ENCODE measurements at places on chromosomes 1 and 21.

GRCh38 chr1:223161321-223161720 is 18.3 kb upstream of the TLR5 start:
- DNase-seq, result no peak

- DNase-seq, result no peak
Measured at GRCh38 chr1:99490031-99490430, 155.9 kb upstream of the PALMD start.

DNA sequence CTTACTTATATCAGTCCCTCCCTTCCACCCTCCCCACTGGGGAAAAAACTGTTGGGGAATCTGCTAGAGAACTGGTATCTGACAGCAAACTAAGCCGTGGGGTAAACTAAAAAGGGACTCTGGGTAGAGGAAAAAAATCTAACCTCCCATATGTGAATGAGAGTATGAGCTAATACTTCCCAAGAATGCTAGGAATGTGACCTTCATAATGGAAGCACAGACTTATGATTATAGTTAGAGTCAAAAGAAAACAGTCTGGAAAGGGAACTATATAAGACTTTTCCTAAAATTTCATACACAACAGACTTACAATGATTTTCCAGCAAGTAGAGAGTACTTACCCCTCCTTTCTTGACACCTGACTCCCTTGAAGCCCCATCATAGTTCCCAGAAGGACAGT is 23.0 kb upstream of the RBBP5 start:
- DNase-seq, result no peak

- no peak for DNase-seq
Measured at GRCh38 chr1:74453277-74453676, 59.1 kb downstream of the LRRC53 start.

- DNase-seq, result peak; percentile 87
Measured at GRCh38 chr1:26225033-26225831, 8.8 kb upstream of the CEP85 start.

GRCh38 chr1:31663622-31664452 is 19.2 kb upstream of the PEF1 start:
- DNase-seq, result no peak

- no peak for DNase-seq
Measured at GRCh38 chr1:100184536-100184935, 6.5 kb upstream of the LRRC39 start.

GRCh38 chr1:178962853-178963711 is 62.6 kb upstream of the FAM20B start:
- no peak for DNase-seq

- no peak for DNase-seq
Measured at GRCh38 chr1:241598249-241598648, 41.9 kb downstream of the CHML start.

GRCh38 chr1:178189814-178190213 is 95.9 kb downstream of the RASAL2 start:
- no peak for DNase-seq

DNA sequence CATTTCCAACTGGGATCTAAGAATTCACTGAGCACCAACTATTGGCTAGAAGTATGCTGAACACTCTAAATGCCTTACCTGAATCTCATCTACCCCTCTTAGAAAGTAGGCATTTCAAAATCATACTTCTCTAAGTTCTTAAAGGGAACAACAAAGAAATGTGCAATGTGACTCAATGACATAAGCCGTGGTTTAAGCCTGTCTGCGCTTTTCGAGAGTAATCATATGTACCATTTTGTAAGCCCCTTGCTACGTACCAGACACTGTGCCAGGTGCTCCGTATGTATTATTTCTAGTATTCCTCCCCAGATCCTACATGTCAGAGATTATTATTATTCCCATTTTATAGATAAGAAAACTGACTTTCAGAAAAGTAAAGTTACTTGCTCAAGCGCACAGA is 454.2 kb downstream of the SETD4 start:
- DNase-seq, result no peak

DNA sequence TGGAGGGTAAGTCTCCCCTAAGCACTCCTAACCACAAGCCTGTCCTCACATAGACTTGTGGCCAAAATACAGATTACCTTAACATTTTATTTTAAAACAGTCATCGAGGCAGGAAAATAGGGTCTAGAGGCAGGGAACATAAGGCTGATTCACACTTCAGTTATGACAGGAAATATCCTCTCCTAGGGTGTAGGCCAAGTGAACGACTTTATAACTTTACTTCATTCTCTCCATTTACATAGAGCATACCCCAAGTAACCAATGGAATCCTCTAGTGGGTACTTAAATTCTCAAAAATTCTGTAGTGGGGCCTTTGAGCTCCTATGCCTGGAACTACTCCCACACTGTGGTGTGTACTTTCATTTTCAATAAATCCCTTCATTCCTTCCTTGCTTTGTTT is 113.0 kb downstream of the WDR3 start:
- no peak for DNase-seq

DNA sequence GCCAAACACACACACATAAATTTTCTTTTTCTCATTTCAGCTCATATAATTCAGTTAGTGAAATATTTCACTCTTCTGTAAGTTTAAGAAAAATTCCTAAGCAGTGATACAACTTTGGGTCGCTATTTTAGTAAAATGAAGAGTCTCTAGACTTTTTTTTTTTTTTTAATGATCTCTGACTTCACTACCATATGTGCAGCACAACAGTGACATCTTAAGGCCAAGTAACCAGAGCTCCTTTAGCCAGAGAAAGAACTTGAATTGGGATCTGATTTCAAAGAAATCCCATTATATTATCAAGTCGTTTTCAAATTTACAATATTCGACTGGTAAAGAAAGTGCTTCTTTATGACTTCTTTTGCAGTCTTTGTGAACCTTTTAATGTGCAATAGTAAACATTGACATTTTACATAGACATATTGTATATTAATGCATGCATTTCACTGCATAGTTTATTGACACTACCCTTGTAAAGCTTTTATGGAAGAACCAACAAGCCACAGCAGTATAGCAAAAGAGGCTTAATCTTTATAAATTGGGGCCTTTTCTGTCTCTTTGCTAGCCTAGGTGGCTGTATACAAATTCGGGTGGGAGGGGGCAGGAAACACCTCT is 62.2 kb downstream of the LRRC40 start:
- no peak for DNase-seq

GRCh38 chr1:95451054-95451453 is 217.0 kb downstream of the RWDD3 start:
- DNase-seq, result no peak

- no peak for DNase-seq
Measured at GRCh38 chr1:70156529-70157120, 48.8 kb downstream of the LRRC40 start.

DNA sequence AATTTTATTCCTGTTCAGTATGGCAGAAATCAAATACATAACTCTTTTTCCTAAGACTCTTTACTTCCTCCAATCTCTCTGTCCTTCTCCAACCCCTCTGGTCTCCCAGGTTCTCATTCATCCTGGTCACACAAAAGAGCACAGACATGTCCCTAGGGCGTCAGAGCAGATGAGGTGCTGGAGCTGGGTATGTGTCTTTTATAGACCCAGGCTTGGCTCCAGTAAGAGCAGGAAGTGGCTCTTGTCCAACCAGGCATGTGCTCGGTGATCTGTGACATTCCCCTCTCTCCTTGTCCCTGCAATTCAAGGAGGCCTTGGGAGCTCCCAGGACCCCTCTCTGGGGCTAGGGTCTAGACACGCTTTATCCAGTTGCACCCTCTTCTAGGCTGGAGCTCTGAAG is 18.0 kb upstream of the LCE2D start:
- DNase-seq, result no peak

GRCh38 chr1:70487910-70488665 is 77.0 kb downstream of the CTH start:
- no peak for DNase-seq

DNA sequence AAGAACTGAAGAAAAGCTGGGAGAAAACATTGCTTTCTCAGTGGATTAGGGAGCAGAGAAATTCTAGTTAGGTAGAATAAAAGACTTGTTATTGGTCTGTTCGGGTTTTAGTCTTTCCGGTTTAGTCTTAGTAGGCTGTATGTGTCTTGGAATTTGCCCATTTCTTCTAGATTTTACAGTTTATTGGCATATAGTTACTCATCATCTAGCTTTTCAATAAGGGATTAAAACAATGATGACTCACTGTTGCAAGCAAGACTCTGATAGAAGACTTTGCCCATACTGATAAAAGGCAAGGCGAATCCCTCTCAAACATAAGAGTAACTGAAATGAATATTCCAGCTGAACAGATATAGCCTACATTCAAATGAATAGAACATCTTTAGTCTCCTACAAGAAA is 62.3 kb downstream of the GPR137B start:
- DNase-seq, result no peak

- DNase-seq, result no peak
Measured at GRCh38 chr1:199778324-199778955, 249.1 kb upstream of the NR5A2 start.

DNA sequence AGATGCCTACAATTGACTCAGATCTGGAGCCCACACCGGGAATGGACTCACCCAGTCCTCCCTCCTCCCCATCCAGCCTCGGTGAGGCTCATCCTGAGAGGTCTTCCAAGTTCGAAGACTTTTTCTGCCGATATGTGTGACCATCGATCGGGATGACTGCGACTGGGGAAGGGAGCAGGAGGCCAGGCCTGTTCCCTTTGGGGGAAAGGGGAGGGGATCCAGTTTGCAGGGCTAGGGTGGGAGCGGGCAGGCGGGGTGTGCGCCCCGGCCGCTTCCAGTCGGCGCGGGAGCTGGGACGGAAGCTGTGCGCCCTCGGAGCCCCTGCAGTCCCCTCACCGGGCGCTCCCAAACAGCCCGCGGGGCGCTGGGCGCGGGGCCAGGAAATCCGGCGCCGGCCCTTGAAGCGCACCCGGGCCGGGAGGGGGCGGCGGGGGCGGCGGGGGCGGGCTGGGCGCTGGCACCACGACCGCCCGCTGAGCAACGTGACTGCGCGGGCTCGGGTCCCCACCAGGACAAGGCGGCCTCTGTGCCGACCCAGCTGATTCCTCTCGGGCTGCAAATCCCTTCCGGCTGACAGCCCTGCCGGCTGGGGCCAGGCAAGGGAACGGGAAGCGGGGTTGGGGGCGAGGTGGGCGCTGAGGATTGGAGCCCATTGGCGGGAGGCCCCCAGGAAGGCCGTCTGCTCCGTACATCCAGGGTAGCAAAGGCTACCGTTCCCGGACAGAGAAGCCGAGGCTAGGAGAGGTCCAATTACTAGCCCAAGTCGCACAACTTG is 103.9 kb downstream of the EBNA1BP2 start:
- DNase-seq, result no peak

GRCh38 chr21:36792505-36792967 is 93.6 kb downstream of the SIM2 start:
- no peak for DNase-seq

- DNase-seq, result no peak
Measured at GRCh38 chr1:47059376-47059775, 7.7 kb upstream of the CYP4Z1 start.

DNA sequence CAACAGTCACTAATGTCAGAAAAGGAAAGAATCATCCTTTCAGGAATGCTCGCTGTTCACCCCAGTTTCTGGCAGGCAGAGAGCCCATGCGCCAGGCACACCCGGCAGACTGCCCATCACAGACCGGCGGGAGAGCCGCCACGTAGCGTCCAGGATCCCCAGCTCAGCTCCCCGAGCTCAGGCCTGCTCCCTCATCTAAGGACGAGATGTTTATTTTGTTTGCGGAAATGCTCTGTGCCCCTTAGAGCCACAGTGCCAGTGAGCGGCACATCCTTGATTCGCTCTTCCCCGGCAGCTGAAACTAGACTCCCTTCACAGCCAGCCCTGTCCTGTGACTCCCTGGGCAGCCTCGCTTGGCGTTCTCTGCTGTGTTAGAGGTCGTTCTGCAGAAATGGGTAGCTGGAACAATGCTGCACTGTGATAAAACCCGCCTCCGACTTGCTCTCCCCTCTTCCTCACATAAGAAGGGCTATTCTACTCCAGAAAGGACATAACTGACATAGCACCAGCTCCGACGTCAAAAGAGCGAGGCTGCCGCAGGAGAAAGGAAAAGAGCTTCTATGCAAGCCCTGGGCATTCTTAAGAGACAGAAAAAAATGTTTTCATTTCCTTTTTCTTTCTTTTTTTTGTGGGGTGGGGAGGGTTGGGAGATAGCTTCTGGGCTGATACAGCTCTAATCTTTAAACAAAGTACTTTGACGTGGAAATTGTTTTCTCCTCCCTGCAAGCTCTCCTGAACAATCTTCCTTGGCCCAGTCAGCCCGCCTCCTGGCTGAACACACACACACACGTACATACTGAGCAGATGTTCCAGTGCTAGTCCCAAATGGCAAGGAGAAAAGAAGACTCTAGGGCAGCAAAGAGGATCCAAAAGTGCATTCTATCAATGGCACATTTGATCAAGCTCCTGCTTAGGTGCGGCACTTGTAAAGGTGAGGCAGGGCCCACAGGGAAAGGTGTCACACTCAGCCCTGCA is 37.2 kb downstream of the MRAP start:
- no peak for DNase-seq

DNA sequence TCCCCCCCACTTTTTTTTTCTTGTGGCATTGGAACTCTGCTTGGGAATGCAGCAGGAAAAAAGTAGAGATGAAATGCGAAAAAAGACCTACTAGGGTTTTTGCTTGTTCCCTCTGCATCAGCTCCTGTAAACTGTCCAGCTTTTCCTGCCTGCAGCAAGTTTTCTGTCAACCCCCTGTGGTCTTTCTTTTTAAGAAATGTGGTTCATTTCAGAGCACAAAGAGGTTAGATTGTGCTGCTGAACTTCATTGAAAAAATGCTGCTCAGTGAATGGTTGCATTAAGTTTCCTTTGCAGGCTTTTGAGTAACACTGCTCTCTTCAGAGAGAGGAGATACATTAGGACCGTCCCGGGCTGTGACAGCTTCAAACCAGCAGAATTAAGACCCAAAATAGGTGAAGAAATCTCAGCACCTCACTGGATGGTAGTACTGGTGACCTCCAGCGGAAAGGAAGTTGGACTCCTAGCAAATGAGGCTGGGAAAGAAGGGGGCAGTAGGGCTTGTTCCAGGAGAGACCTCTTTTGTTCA is 80.7 kb downstream of the NDUFS5 start:
- no peak for DNase-seq

DNA sequence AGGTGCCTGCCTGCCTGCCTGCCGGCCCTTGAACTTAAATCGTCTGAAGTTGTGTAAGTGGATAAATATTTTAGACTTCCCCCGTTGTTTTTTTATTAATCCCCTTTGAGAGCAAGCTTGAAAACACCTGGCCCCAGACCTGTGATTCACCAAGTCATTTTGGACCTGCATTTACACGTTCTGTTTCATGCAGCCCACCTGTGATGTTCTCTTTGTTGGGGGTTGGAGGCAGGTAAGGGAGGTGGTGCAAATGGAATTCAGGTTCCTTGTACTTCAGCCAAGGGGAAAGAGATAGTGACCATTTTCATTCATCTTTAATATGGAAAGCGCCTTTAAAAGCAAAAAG is 1.2 kb downstream of the SLC37A1 start:
- DNase-seq, result no peak

DNA sequence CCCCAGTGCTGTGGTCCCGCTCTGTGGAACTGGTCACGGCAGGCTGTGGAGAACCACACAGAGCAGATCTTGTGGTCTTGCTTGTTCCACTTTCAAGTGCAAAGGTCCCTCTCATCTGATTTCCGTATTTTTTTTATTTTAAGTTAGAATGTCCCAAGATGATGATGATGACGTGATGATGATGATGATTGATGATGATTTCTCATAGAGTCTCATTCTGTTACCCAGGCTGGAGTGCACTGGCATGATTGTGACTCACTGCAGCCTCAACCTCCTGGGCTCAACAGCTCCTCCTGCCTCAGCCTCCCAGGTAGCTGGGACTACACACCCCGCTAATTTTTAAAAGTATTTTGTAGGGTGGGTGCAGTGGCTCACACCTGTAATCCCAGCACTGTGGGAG is 12.2 kb downstream of the EVA1C start:
- no peak for DNase-seq

- no peak for DNase-seq
Measured at GRCh38 chr1:210469441-210469840, 140.7 kb downstream of the HHAT start.

- DNase-seq, result no peak
Measured at GRCh38 chr1:50873458-50874187, 86.4 kb downstream of the FAF1 start.
